ENCODE measurements at places on chromosomes 2 and 18.

DNA sequence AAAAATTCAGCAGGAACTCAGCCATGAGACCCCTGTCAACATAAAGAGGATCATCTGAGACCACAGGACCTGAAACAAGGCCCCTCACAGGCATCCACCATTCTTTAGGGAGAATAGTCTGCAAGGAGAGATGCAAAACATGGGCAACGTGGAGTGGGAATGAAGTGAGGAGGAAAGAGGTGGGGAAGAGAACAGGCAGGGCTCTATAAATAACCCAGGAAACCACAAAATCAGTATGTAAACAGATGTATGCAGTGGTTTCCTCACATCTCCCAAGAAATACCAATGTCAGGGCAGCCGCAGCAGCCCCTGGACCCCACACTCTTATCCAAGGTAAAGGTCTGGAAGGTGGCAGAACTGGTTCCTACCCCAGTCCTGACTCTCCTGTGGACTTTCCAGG is 168.5 kb downstream of the EN1 start:
- H3K27me3 ChIP-seq: no peaks in the 10 kb centered on the region
- DNase-seq: no peak
- H3K27ac ChIP-seq: no peak overlapping the region
- no peaks in the 10 kb centered on the region for H3K36me3 ChIP-seq

DNA sequence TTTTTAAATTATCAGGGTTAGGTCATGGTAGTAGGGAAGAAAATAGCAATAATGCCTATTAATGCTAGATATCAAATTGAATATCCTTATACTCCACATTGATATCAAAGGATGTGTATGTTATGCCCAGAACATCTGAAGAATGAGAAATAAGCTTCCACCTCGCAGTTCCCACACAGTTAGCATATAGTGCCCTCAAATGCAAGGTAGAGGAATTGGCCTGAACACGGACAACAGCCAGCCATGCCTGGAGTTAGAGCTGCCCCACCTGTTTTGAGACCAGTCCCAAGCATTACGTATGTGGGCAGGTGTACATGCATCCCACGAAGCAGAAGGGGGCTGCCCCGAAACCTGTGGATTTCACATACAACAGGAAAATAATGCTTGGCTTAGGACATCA is 79.6 kb downstream of the SUMO1 start:
- no peak overlapping the region for H3K27ac ChIP-seq
- DNase-seq: no peak
- no peak overlapping the region for H3K4me3 ChIP-seq
- H3K27me3 ChIP-seq: no peaks in the 10 kb centered on the region

DNA sequence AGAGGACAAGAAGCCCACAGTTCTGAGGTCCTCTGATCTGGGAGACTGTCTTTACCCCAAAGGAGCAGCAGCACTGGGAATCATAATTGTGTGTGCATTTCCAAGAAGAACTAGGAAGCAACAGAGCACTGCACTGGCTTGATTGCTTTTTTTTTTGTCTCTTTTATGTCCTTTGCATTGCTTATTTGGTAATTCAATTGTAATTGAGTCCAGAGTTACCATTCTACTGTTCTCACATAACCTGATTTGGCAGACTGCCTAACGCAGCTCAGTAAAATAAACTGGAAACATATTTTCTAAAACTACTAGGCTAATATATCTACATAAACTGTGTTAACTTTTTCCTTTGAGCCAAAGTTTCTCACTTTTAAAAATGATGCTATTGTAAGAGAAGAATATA is 190.3 kb upstream of the SLC8A1 start:
- H3K27ac ChIP-seq: no peak overlapping the region
- no peaks in the 10 kb centered on the region for H3K36me3 ChIP-seq
- H3K4me3 ChIP-seq: no peak overlapping the region

DNA sequence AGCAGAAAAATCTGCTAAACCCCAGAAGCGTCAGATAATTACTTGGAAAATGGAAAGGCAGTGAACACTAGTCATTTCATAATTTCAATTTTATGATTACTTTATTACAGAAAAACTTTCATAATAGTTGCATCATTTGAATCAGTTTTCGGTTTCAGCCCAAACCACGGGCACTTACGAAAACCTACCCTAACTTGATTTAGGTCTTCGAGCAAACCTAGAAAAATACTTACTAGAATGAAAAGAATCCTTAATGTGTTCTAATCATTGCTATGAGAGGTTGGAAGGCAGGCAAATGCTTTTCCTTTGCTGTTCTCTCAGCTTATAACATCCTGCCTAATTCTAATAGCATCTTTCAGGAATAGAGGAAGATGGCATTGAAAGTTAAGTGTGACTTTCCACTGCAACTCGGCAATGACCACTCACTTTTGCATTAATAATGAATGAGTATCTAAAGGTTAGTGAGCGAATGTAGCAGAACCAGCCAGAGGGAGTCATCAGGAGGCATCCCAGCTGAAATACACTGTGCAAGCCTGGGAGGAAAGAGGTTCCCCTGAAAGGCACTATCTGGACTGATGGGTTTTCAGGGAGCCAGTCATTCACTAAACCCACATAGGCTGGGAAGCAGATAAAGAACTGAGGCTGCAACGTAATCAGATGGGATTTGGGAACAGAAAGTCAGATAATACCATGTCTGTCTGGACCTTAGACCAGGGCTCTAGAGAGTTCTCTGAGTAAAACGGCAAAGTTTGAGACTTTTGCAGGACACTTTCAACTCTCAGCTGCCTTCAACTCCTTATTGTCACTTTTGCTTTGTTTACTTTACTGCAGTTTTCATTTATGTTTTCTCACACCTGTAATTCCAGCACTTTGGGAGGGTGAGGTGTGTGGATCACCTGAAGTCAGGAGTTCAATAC is 520.8 kb downstream of the RNF144A start:
- no peaks in the 10 kb centered on the region for H3K4me1 ChIP-seq
- H3K4me3 ChIP-seq: no peak overlapping the region
- no peaks in the 10 kb centered on the region for H3K36me3 ChIP-seq
- no peak for DNase-seq

GRCh38 chr2:59047373-59047995 is 806.4 kb upstream of the FANCL start:
- no peak overlapping the region for H3K4me3 ChIP-seq
- no peaks in the 10 kb centered on the region for H3K4me1 ChIP-seq
- DNase-seq: no peak
- H3K27me3 ChIP-seq: no peaks in the 10 kb centered on the region
- no peaks in the 10 kb centered on the region for H3K36me3 ChIP-seq

DNA sequence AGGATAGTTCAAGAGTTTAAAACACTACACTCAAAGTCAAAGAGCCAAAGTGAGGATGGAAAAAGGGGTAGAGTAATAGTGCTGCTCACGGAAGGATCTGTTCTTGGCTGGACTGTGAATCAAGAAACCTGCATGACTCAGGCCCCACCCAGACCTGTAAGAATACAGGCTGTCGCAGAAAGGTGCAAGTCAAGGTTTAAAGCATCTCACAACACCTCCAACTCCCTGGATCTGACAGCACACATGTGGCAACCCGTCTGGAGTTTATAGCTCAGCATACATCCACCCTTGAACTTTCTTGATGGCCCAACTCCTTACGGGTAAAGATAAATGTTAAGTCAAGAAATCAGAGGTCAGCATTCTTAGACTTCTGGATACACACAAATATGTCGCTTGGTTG is 6.3 kb downstream of the KIAA2012 start:
- DNase-seq: no peak
- H3K4me3 ChIP-seq: no peak overlapping the region
- H3K27ac ChIP-seq: no peak overlapping the region
- peaks cover 2% of the 10 kb centered on the region for H3K4me1 ChIP-seq

DNA sequence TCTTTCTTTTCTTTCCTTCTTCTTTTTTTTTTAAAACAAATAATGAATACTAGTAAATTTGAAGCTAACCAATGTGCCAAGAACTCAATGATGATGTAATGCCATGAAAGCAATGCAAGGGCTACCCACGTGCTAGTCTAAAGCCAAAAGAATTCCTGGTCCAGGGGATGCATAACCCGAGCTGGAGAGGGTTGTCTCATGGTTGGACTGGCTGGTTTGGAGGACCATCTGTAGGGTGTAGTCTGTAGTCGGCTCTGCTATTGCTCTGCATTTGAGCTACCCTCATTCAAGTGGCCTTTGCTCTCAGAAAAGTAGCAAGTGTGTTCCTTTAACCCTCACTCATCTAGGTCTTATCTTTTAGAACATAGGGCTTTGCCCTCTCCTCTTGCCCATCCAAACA is 469.6 kb upstream of the CELF4 start:
- no peaks in the 10 kb centered on the region for H3K36me3 ChIP-seq
- DNase-seq: no peak
- H3K27me3 ChIP-seq: no peaks in the 10 kb centered on the region

DNA sequence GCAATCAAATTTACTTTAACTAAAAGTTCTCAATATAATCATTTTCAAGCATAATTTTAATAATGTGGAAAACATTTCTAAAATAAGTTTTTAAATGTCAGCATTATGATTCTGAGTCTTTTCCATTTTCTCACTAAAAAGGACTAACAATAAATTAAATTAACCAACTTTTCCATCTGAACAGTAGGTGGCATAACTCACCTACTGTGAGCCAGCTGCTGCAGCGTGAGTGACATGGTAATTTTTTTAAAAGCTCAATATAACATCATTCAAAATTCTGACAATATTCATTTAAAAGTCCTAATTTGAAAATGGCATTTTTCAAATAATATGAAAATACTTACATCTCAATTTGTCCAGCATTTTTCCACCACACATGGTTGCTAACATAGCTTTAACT is 66.5 kb downstream of the DTNB start:
- H3K36me3 ChIP-seq: no peaks in the 10 kb centered on the region
- H3K4me3 ChIP-seq: no peak overlapping the region
- H3K27ac ChIP-seq: no peak overlapping the region
- no peaks in the 10 kb centered on the region for H3K27me3 ChIP-seq

DNA sequence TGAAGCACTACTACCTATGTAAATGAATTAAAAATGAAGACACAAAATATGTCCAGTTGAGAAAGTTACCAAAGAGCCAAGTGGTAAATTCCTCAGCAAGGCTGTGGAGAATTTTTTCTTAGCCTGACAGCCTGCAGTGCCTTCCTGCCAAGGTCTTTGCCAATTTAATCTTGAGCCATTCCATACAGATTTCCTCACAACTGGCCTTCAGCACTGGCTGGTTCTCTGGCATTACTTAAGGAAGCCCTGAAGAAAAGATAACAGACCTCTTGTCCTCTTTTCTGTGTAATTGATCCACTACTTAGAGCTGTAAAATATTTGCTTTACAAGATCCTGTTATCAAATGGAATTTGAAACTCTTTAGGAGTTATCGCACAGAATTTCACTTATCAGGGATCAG is 334.2 kb upstream of the LRRTM1 start:
- H3K36me3 ChIP-seq: no peaks in the 10 kb centered on the region
- H3K4me1 ChIP-seq: no peaks in the 10 kb centered on the region
- no peaks in the 10 kb centered on the region for H3K27me3 ChIP-seq
- H3K27ac ChIP-seq: no peak overlapping the region

GRCh38 chr2:55115761-55116597 is 65.7 kb upstream of the RTN4 start:
- H3K27me3 ChIP-seq: no peaks in the 10 kb centered on the region
- H3K36me3 ChIP-seq: no peaks in the 10 kb centered on the region
- H3K4me3 ChIP-seq: no peak overlapping the region
- DNase-seq: no peak
- peaks cover 36% of the 10 kb centered on the region for H3K4me1 ChIP-seq
- H3K27ac ChIP-seq: no peak overlapping the region

- no peak overlapping the region for H3K4me3 ChIP-seq
- peak; percentile 80 for DNase-seq
- no peaks in the 10 kb centered on the region for H3K27me3 ChIP-seq
- no peaks in the 10 kb centered on the region for H3K36me3 ChIP-seq
These were observed 30.2 kb downstream of the GLI2 start for GRCh38 chr2:120765678-120766469.

- no peak overlapping the region for H3K4me3 ChIP-seq
- no peaks in the 10 kb centered on the region for H3K36me3 ChIP-seq
- DNase-seq: no peak
- no peaks in the 10 kb centered on the region for H3K4me1 ChIP-seq
These were observed 294.6 kb downstream of the RDH14 start for GRCh38 chr2:18265614-18266586.

Data from upper lobe of right lung (tissue), 1 donor.